ENCODE measurements at places on chromosomes 3 and 15.

- DNase-seq, result no peak
These were observed 44.9 kb downstream of the EPHB1 start for GRCh38 chr3:134839990-134840389.

GRCh38 chr3:127717357-127718244 lies 44.8 kb downstream of the ABTB1 start:
- no peak for DNase-seq

- DNase-seq, result no peak
These were observed 11.0 kb downstream of the LIMD1 start for GRCh38 chr3:45605534-45605933.

GRCh38 chr3:9068051-9068450 lies 104.8 kb upstream of the RAD18 start:
- no peak for DNase-seq

- DNase-seq, result no peak
These were observed 315.2 kb downstream of the ZBTB20 start for GRCh38 chr3:114831861-114832260.

GRCh38 chr3:89180334-89180733 lies 72.9 kb downstream of the EPHA3 start:
- DNase-seq, result no peak

GRCh38 chr3:127546554-127546953 lies 44.0 kb downstream of the TPRA1 start:
- no peak for DNase-seq

DNA sequence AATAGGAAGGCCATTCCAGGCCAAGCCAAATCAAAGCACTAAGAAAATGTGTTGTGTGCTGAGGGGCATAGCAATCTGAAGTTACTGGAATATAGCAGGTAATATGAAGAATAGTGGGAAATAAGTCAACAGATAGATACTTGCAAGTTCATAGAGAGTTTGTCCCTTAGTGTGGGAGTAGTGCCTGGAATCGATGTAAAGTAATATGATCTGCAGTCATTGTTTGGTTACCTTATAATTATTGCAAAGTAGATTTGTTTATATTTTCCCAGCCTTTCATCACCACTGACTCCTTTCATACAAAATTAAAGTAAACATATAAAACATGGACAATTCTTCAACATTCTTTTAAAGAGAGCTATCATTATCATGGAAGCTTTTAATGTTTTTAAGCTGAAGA lies 420.9 kb upstream of the NECTIN3 start:
- DNase-seq, result no peak

- no peak for DNase-seq
These were observed 17.8 kb downstream of the PLXNA1 start for GRCh38 chr3:127000761-127001160.

DNA sequence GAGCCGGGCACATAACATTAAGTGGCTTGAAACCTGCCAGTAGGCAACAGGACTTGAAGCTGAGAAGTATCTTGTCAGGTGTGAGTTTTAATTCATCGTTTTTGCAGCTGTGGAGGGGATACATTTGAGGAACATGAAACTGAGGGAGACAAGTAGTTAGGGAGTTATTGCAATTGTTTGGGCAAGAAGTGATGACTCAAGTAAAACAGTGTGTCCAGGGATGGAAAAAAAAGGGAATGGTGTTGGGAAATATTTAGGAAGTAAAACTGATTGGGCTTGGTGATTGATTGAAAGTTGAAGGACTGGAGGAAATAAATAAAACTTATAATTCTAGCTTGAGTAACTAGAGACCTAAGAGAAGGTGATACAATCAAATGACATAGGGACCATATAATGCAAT lies 85.5 kb downstream of the NCEH1 start:
- DNase-seq, result no peak

GRCh38 chr3:43733459-43734384 lies 43.0 kb downstream of the ABHD5 start:
- DNase-seq, result no peak

DNA sequence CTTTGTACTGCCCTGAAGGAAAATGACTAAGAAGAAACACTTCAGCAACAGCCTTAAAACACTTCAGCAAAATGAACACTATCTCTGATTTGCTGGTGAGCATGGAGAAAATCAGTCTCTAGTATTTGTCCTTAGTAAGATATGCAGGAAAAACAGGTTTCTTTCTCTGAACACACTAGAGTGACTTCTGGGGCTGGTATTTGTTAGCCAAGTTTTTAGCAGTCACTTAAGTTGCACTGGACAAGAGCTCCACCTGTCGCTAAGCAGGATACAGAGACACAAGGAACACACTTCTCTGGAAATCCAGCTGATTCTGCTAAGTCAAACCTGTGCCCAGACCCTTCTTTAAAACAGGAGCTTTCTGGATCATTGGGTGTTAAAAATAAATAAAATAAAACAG lies 65.3 kb downstream of the CHAC1 start:
- DNase-seq, result no peak

- DNase-seq, result no peak
These were observed 6.1 kb upstream of the RPP14 start for GRCh38 chr3:58299839-58300516.

DNA sequence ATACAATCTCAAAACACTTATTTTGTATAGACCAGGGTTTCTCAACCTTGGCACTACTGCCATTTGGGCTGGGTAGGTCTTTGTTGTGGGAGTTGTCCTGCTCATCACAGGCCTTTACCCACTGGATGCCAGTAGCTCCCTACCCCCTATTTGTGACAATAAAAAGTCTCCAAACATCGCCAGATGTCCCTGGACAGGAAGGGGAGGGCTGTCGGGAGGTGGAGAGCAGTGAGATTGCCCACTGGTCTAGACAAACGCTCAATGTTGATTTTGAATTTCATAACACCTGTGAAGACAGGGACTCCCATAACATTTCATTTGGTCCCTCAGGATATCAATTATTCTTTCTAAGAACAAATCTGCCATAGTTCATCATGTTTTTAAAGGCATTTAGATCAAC lies 151.7 kb upstream of the PTPRG start:
- DNase-seq, result no peak

DNA sequence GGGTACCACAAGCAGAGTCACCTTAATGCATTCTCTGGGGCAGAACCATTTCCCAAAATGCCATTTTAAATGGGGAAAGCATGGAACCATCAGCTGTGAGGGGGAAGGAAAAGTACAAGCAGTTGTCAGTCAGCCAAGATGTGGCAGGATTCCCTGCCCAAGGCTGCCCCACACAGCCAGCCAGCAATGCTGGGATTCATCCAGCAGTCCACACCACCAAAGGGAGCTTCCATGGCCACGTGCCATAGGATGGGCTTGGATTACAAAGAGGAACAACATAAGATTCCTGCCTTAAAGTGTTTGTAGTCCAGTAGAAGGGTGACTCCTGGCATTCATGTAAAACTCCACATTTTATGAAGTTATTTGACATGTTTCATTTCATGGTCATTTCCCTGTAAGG lies 233.3 kb downstream of the SHOX2 start:
- DNase-seq, result no peak

- DNase-seq, result no peak
These were observed 12.3 kb upstream of the LYSMD4 start for GRCh38 chr15:99745370-99746086.

DNA sequence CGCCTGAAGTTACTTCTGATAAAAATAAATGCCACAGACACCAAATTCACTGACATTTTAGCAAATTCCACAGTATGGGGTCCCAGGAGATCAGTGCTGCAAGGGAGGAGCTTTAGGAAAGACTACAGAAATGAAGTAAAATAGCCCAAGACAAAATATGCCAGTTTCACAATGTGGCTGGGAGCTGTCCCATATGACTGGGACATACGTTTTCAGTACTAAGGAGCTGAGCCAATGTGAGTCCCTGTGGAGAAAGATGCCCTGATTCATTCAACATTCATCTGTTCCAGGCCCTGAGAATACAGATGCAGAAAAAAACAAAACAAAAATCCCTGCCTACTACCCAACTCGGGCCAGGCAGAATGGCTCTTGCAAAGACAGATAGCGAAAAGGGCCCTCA lies 63.4 kb upstream of the FAM174B start:
- DNase-seq, result no peak

- DNase-seq, result no peak
These were observed 29.8 kb upstream of the MUC13 start for GRCh38 chr3:124964387-124964786.

- DNase-seq, result no peak
These were observed 109.1 kb upstream of the LRIG1 start for GRCh38 chr3:66609660-66610561.

DNA sequence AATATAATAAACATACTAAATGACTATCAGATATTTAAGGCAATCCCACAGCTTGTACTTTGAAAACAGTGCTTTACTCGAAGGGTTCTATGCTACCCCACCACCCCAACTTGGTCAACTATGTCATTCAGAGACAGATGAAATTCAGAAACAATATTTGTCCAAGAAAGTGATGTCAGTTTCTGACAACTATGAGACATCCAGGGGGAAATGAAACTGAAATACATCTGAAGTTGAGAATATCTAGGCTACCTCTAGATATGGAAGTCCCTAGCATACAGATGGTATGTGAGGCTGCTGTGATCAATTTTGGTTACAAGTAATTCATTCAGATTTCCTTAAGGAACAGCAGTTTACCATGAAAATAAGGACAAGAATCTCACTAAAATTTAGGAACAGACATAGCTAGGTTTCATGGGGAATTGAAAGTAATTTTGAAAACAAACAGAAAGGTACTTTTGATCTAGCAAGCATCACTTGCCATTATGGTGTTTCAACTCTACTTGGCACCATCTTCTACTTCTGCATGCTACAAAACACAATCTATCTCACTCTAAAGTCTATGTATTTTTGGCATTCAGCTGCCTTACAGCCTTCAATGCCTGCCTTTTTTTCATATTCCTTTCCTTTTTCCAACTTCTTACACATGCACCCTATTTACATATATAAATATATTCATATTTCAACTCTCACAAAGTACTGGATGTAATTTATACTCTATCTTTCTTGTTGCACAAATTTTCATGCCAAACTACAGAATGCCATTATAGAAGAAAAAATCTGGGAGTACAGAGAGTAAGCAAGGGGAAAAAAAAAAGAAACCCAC lies 21.7 kb downstream of the ATG3 start:
- DNase-seq, result no peak

DNA sequence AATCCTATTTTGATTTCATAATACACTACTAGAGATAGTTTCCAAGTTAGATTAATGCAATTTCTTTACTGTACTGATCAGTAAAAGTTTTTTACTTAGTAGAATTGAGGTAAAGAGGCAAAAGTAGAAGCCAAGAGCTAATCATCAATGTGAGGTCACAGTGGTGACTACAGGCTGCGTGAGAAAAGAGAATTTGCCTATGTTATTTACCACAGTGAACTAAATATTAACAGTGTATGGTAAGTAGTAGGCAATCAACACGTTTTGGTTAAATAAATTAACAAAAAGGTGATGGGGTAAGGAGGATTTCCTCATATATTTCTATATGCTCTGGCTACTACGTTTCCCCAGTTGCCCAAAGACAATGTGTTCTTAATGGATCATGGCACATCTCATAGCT lies 202.2 kb upstream of the CMC1 start:
- DNase-seq, result no peak

- DNase-seq, result no peak
These were observed 37.5 kb downstream of the NBEAL2 start for GRCh38 chr3:47016934-47017435.

DNA sequence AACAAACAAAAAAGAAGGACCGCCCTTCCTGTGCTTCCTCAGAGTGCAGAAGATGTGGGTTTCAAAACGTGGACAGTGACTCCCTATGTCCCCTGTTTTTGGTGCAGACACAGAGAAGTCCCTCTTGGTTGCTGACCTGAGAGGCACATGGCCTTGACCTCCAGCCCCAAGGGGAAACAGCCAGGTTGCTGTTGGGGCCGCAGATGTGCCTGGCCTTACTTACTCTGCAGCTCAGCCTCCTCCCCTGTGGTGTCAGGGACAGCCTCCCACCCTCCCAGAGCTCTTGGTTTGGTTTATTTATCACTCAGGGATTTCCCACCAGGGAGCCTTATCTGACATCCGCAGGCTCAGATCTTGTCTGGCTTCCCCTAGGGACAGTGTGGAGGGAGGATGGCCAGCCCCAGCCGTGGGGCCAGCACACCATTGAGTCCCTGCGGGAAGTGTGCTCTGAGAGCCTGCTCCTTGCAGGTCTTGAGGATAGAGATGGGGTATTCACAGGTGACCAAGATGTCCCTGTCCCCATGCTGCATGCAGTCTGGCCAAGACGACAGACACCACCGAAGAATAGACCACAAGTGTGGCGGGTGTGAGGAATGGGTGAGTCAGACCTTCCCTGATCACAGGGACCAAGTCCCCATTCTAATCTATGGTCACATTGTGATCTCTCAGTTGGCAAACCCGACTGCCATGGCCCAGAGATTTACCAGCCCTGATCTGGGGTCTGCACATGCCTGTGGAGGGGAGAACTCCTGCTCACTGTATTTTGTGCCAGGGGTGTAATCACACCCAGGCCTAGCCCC lies 134.3 kb upstream of the ABHD17C start:
- DNase-seq, result no peak

GRCh38 chr3:124402791-124403190 lies 327.5 kb upstream of the UMPS start:
- no peak for DNase-seq

DNA sequence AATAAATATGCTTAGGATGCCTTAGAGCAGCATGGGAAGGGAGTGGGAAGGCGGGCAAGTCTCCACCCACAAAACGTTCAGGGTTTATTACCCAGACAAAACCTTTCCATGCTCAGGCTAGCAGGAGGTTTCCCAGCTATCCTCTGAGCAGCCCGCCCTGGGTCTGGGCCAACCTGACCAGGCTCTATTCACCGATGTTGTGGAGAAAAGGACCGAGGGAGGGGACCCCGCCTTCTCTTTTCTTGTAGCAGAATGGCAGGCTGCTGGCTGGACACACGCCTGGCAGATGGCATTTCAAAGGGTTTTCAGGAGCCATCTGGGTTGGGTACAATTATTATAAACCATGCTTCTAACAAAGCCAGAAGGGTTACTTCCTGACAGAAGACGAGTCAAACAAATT lies 540.9 kb downstream of the MAGI1 start:
- DNase-seq, result no peak

- no peak for DNase-seq
These were observed 173.1 kb downstream of the MFSD1 start for GRCh38 chr3:158974904-158975303.

DNA sequence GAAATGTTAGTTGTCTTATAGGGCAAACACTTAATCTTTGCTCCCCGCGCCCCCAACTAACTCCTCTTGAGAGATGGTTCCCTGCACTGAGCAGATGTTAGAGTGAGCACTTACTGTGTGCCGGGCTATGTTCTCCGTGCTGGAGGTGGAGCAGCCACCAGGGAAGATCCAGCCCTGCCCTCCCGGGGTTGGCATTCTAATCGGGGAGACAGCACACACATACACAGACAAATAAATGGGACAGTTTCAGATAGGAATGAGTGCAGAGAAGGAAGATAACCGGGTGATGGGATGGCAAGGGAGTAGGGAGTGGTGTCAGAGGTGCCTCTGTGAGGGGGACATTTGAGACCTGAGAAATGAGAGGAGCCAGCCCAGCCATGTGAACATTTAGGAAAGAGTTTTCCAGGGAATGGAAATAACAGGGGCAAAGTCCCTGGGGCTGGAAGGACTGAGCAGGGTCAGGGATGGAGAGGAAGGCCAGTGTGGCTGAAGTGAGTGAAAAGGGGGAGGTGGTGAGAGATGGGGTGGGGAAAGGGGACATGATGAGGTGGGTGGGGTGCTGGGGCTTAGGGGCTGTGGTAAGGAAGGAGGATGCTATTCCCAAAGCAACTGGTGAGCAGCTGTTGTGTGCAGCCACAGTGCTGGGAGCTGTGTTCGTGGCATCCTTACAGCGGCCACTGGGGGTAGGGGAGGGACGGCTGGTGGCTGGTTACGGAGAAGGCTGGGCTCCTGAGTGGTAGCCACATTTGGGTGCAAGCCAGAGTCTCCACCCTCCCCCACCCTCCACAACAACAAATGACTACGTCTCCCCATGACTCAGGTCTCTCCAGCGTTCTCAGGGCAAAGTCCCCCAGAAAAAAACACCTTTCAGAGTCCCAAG lies 15.4 kb upstream of the FGD5 start:
- no peak for DNase-seq

All from activated CD4-positive, alpha-beta T cell treated with anti-CD3 and anti-CD28 coated beads, Interleukin-2, amount 50 U/mL, for 1 hour (primary cell).